Peyer's patch (tissue), 4 donors: ENCODE measurements at places on chromosomes 6 and 20.

DNA sequence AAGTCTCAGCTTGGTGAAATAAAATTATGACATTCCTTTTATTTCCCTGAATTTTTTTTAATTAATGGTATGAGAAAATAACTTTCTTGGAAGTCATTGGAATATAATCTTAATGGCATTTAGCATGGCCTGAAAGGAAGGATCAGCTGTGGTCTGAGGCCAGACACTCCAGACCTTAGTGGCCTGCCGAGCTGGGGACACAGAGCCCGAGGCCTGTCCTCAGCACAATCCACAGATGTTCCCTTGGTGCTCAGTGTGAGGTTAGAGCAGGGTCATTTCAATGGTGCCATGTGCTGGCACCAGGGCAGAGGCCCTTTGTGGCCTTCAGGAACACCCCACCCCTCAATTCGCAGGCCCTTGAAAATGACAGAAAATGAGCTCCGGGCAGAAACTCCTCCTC lies 120.6 kb downstream of the ADGB start:
- H3K4me3 ChIP-seq, result no peak overlapping the region
- H3K27ac ChIP-seq, result no peak overlapping the region
- no peaks in the 10 kb centered on the region for H3K27me3 ChIP-seq
- DNase-seq, result no peak
- no peaks in the 10 kb centered on the region for H3K36me3 ChIP-seq
- H3K4me1 ChIP-seq, result no peaks in the 10 kb centered on the region

- no peaks in the 10 kb centered on the region for H3K36me3 ChIP-seq
- H3K4me3 ChIP-seq, result no peak overlapping the region
- no peak for DNase-seq
- no peaks in the 10 kb centered on the region for H3K4me1 ChIP-seq
Measured at GRCh38 chr6:154157082-154157481, 118.0 kb downstream of the OPRM1 start.

DNA sequence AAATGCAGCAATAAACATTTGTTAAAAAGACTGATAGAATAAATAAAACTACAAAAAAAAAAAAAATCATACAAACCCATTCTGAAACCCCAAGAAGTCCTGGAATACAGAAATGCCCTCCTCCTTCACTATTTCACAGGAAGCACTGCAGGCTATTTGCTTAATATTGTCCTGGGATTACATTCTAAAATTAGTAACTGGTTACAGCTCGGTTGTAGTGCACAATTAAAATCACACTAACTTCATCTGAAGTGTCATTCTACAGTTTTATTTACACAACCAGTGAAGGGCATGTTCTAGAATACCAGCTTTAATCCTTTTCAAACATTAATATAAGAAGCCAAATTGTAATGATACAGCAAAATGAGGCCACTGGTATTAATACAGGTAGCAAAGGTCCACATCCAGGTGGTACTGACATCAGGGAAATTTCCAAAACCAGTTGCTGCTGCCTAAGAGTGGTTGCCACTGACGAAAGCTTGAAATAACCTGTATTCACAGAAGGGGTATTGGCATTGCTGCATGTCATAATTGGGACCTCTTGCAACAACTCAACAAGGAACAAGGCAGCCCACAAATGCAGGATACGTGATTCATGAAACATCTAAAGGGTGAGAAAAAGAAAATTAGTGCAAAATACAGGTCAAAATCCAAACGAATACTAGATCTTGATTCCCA lies 26.9 kb downstream of the AKIRIN2 start:
- DNase-seq, result no peak
- H3K4me1 ChIP-seq, result peaks cover 5% of the 10 kb centered on the region
- no peaks in the 10 kb centered on the region for H3K27me3 ChIP-seq
- no peak overlapping the region for H3K4me3 ChIP-seq
- H3K36me3 ChIP-seq, result no peaks in the 10 kb centered on the region
- no peak overlapping the region for H3K27ac ChIP-seq

GRCh38 chr6:4896401-4896800 lies 107.4 kb downstream of the RPP40 start:
- no peaks in the 10 kb centered on the region for H3K4me1 ChIP-seq
- no peak for DNase-seq
- H3K36me3 ChIP-seq, result peaks cover 41% of the 10 kb centered on the region
- H3K27ac ChIP-seq, result no peak overlapping the region
- H3K27me3 ChIP-seq, result no peaks in the 10 kb centered on the region
- H3K4me3 ChIP-seq, result no peak overlapping the region

DNA sequence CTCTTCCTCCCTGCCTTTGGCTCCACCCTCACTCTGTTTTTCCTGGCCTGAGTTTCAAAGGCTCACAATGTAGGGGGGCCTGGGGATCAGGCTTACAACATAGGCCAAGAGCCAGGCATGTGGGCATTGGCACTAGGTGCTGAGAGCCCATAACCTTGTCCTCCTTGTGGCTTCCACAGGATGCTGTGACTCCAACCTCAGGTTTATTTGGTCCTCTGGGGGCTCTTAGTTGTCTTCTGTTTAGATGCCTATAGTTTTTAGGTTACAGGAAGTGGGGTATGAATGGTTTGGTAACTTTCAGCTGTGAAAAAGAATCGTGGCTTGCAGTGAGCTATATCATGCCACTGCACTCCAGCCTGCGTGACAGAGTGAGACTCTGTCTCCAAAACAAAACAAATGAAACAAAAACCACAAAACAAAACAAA lies 25.6 kb downstream of the MMP24 start:
- H3K4me1 ChIP-seq, result no peaks in the 10 kb centered on the region
- H3K4me3 ChIP-seq, result no peak overlapping the region
- no peaks in the 10 kb centered on the region for H3K36me3 ChIP-seq
- no peaks in the 10 kb centered on the region for H3K27me3 ChIP-seq

- DNase-seq, result no peak
- H3K36me3 ChIP-seq, result no peaks in the 10 kb centered on the region
- H3K4me3 ChIP-seq, result no peak overlapping the region
Measured at GRCh38 chr6:52416629-52417151, 3.5 kb upstream of the EFHC1 start.

- no peak for DNase-seq
- H3K4me3 ChIP-seq, result no peak overlapping the region
- H3K27me3 ChIP-seq, result no peaks in the 10 kb centered on the region
Measured at GRCh38 chr6:37882724-37883413, 63.3 kb downstream of the ZFAND3 start.
